Frontal cortex (tissue), 4 donors: ENCODE measurements at places on chromosomes 11 and 22.

DNA sequence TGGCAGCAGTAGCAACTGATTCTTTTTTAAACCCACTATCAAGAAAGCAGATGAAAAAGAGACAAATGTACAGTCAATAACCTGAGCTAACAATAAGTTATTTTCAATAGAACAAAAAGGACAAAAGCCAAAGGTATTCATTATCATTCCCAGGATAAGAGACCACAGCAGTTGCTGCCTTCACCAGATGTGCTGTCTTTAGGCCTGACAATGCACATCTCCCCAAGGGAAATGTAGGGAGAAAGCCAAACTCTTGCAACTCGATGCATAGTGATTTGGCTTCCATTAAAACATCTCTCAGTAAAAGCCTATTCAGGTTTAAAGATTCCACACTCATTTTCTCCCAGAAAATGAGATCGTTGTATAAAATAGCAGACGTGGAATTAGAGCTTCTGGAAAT, 210.7 kb downstream of the METTL15 start:
- DNase-seq, result no peak

DNA sequence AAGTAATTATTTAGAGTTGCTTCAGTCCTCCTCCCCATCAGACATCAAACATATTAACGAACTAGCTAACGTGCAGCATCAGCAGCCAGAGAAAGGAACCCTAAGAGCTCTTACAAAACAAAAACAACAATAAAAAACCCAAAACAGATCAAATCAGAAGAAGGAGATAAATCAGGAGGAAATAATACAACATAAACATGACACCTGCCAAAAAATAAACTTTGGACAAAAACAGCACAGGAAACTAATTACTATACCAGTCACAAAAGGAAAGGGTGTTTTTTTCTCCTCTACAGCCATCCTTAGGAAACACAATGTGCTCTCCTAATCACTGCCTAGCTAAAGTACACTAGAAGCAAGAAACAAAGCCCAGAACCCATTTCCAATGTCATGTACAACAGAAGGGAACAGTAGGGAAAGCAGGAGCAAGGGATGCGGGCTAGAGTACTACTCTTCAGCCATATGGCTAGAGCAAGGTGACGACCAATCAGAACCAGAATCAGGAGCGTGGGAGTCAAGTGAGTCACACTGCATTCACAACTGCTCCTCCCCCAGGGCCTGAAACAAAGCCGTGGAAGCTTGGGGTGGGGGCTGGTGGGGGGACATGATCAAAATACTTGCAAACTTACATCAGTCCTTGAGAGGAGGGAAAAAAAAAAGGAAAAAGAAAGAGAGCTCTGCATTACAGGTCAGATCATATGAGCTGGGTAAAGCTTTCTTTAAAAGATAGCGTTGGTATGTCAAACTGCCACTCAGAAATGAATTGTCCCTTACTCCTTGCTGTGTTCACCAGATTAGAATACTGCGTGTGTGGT, 60.4 kb downstream of the LARGE2 start:
- no peak for DNase-seq

GRCh38 chr11:792535-792821, 2.6 kb upstream of the CEND1 start:
- DNase-seq, result no peak

- no peak for DNase-seq
Measured at GRCh38 chr11:87917111-87917510, 258.1 kb downstream of the RAB38 start.

GRCh38 chr22:38461057-38461413, 6.0 kb upstream of the KCNJ4 start:
- no peak for DNase-seq

DNA sequence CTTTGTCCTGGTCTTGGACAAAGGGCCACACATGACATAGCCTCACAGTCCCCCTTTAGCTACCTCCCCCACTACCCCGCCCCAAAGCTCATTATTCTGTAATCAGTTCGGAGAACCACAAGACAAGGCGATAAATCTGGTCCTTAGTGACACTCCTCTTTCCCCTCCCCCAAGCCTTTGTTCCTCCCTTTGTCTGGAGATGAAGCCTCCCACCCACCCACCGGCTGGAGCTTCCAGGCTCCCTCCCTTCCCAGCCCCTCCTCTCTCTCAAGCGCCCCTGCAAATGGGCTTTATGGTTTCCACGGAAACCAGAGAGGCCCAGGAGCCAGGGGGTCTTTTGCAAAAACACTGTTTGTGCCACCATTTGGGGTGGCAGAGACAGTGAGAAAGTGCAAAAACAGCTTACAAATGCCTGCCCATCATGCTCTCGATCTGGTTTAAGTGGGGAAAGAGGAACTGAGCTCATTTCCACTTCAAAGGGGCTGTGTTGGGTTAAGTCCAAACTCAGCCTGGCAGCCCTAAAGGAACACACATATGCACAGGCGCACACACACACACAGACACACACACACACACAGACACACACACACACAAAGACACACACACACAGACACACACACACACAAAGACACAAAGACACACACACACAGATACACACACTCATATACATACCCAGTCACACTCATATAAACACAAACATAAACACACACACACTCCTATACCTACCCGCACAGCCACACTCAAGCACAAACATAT, 23.5 kb downstream of the APLNR start:
- no peak for DNase-seq

- DNase-seq, result no peak
Measured at GRCh38 chr22:21665047-21665851, 563 bp upstream of the PPIL2 start.

DNA sequence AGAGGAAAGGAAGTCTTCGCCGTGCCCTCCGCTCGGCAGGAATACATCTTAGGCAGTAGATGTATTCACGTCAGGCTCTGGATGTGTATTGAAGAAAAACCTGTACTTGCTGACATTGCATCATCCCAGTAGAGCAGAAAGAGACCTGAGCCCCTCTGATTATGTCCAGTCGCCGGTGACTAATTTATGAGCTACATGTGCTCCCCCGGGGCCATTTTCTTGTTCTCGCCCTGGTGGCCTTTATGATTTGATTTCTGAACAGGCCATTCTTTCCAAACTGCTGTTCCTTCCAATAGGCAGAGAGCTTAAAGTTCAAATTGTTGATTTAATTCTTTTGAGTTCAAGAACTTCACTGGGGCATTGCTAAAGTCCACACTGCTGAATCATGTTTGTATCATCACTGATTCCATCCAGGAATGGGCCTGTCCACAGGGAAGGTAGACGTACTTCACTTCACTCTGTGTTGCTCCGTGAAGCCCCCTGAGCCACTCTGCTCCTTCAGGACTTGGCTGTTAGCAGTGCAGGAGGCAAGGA, 137.3 kb upstream of the RASSF10 start:
- no peak for DNase-seq

DNA sequence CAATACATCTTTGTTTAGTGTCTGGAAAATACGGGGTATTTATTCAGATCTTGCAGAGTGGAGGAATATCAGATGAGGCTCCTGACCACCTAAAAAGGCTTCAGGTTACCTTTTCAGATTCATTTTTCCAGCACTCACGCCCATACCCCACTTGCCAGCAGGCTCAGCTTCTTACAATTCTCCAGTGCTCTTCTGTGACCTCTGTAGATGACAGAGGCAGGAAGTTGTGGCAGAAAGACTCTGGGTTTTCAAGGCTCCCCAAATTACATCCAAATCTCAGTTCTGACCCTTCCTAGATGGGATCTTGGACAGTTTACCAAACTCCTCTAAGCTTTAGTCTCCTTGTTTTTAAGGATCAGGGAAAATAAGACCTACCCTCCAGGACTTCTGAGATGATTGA, 61.1 kb downstream of the SYTL2 start:
- DNase-seq, result no peak

DNA sequence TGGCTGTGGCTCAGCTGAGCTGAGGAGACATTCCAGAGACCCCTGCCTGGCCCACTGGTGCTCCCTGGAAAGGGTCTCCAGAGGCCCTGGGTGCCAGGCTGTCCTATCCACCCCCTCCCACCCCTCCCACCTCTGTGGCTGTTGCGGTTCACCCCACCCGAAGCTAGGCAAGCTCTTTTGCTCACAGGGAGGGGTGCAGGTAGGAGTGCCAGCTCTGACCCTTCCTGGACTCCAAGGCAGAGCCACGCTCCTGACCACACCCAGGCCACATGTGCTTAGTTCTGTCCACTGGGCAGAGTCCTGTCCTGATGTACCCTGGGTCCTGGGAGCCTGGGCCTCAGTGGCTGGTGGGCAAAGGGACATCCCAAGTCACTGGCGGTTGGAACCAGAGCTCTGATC, 16.4 kb downstream of the IL17REL start:
- DNase-seq, result no peak

DNA sequence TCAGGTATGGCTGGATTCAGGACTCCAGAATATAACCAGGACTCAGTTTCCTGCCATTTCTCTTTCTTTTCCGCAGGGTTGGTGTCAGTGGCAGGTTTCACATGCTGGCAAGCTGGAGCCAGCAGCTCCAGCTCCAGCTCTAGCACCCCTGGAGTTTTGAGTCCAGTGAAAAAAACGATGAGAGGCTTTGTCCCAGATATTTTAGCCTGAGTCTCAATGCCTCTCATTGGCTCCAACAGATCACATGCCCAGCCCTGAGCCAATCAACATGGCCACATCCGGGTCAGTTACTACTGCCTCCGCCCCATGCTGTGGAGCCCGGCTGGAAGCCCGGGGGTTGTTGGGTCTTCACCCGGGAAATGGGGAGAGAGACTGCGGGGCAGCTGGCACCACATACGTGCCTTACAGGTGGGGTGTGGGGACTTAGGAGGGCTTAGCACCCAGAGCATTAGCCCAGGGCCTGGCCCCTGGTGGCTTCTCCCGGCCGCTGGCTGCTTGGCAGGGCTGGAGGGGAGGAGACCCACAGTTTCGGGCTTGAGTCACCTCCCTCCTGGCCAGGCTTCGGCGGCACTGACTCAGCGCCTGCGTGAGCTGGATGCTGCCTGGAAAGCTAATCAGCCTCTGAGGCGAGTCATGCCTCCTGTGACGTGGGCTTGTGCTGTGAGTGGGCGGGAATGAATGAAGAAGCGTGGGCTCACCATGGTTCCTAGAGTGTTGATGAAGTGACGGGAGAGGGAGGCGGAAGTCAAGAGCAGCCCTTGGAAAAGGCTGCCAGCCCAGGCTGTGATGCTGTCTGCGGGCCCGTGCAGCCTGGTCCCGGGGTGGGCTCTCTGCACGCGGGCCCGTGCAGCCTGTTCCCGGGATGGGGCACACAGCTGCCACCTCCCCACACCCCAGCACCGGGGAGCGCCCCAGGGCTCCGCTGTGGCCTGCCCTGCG, 15.3 kb upstream of the MRTFA start:
- peak; percentile 81 for DNase-seq

DNA sequence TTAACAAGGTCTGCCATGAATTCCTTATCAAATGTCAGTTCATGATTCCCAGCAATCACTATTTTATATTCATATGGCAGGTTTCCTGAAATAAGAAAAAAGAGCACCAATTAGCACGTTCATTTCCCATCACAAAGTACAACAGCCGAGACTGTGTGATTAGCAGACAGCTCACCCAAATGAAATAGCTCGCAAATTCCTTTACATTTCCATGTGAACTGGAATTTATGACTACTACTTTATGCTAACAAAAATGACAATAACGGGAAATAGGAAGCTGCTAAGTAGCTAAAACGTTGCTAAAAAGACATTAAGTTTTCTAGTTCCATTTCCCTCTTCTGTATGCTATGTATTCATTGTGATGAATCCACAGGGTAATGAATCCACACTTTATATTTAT, 90.7 kb downstream of the MPPED2 start:
- no peak for DNase-seq

- DNase-seq, result no peak
Measured at GRCh38 chr11:120091121-120091520, 46.8 kb downstream of the TRIM29 start.

DNA sequence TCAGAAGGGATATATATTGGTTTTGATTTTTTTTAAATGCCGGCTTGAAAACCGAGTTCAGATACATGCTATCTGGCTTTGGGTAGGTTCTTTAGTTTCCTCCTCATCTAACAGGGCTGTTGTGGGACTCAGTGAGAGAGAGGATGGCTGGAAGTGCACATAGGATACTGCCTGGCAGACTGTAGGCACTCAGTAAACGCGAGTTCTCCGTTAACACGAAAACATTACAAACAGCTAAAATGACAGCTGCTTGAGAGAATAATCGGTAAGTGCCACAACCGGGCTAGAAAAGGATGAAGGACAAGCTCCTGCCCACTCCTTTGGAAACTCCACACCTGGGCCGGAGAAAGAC, 369 bp downstream of the XRRA1 start:
- DNase-seq, result peak; percentile 27

DNA sequence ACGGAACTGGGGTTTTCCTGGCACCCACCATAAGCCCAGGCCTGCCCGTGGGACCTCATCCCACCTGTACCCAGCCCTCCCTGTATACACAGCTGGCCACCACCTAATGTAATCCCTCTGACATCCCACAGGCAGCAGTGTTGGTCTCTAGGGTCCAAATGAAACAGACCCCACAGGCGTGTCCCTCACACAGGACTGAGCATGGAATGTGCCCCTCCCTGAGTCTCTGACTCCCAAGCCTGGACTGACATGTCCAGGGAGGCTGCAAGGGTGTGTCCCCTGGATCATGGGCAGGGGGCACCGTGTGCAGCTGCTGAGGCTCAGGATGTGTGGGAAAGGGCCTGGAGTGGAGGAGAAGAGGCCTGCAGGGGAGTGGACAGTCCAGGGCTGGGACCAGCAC, 50.6 kb upstream of the PPARA start:
- no peak for DNase-seq

- DNase-seq, result no peak
Measured at GRCh38 chr22:48825802-48826520, 1001.7 kb downstream of the BRD1 start.

GRCh38 chr11:125224391-125225021, 60.0 kb downstream of the PKNOX2 start:
- DNase-seq, result no peak

DNA sequence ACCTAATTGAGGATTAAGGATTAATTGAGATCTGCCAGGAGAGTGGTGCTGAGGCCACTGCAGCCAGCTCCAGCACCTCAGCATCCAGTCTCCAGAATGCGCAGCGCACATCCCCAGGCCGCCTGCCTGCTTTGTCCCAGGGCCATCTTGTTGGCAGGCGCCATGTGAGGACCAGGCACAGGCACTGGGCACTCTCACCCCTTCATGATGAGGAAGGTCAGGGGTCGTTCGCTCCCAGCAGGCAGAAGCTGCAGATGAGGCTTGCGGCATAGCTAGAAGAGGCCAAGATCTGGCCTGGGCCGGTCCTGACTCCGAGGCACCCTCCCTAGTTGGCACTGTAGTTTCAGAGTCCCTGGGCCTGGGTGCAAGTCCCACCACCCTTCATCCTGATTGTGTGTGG, 6.4 kb downstream of the CABP2 start:
- no peak for DNase-seq

GRCh38 chr11:64734811-64735724, 8.9 kb downstream of the RASGRP2 start:
- DNase-seq, result no peak

DNA sequence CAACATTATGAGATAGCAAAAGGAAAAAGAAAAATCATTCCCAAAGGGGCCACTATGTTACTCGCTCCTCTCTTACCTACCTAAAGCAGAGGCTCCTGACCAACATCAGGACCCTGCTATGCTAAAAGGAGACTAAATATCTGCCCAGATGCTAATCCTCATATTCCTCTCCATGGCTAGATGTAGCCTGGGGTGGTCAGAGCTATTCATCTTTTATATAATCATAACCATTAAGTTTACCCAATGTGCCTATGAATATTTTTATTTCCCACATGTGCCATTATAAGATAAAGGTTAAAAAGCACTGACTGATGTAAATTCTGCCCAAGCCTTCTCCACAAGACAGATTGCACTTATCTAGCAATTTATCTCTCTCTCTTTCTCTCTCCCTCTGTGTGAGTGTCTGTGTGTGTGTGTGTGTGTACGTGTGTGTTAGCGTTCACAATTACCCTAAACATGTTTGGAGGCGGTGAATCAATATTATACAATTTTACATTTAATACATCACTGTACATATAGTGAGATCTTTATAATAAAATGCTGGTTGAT, 41.2 kb upstream of the ANO5 start:
- DNase-seq, result no peak
